Mesenchymal stem cell (in vitro differentiated cells and primary cell): ENCODE measurements at places on chromosomes 16 and 17.

DNA sequence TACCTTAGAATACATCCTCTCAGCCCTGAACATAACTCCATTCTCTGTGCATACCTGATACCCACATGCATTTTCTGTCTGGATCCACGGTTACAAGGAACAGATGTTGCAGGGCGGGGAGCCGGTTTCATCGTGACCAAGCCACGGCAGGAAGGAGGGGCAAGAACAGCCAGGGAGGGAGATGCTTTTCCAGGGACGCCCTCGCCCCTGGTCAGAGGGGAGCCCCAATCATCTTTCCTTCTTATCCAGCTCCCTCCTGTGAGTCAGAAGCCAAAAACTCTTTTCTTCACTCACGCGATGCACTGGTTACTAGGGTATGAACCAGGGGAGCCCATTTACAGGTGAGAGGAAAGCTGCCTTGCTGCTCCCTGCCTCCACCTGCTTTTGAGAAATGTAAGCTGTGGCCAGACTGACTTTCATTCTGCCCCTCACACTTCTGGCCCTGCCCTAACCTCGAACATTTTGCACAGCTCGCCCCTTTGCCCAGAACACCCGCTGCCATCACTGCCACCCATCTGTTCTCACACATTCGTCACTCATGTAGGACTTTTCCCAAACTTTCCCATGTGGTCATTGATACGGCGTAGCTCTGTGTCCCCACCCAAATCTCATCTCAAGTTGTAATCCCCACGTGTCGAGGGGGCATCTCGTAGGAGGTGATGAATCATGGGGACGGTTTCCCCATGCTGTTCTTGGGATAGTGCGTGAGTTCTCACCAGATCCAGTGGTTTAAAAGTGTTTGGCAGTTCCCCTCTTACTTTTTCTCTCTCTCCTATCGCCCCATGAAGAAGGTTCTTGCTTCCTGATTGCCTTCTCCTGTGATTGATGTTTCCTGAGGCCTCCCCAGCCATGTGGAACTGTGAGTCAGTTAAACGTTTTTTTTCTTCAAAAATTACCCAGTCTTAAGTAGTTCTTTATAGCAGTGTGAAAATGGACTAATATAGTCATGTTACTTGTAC, 20.5 kb downstream of the FOXL1 start:
- no peak for DNase-seq
- peak overlapping the region; percentile 58 for H3K4me3 ChIP-seq
- peak overlapping the region; percentile 8 for H3K27ac ChIP-seq
- no peaks in the 10 kb centered on the region for H3K36me3 ChIP-seq
- no peaks in the 10 kb centered on the region for H3K27me3 ChIP-seq

DNA sequence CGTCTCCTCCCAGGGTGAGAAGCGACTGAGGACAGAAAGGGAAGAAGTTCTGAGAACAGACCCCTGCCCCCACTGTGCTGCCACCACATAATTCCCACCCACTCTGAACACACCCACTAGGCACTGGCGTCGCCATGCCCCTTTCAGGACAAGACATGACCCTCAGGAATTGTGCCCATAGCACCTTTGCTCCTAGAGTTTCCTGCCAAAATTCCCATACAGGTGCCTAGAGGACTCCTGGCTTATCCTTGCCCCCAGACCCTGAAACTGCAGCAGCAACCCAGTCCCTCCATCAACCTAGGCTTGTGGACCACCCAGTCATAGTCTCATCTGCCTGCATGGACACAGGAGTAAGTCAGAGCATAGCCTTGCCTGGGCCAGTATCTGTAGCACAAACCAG, 157.7 kb upstream of the ZNF267 start:
- no peak overlapping the region for H3K4me3 ChIP-seq
- no peak for DNase-seq
- H3K4me1 ChIP-seq = peaks cover 5% of the 10 kb centered on the region
- H3K36me3 ChIP-seq = peaks cover 22% of the 10 kb centered on the region

GRCh38 chr17:50076591-50077235, 18.4 kb upstream of the PDK2 start:
- H3K27ac ChIP-seq = no peak overlapping the region
- no peaks in the 10 kb centered on the region for H3K27me3 ChIP-seq
- H3K4me1 ChIP-seq = peaks cover 29% of the 10 kb centered on the region
- no peak for DNase-seq
- H3K36me3 ChIP-seq = peaks cover 91% of the 10 kb centered on the region

- no peak overlapping the region for H3K4me3 ChIP-seq
- no peak for DNase-seq
- peaks cover 12% of the 10 kb centered on the region for H3K4me1 ChIP-seq
- no peaks in the 10 kb centered on the region for H3K27me3 ChIP-seq
- H3K27ac ChIP-seq = no peak overlapping the region
- H3K36me3 ChIP-seq = peaks cover 50% of the 10 kb centered on the region
Measured at GRCh38 chr17:2636169-2636930, 42.9 kb downstream of the PAFAH1B1 start.
